T follicular helper cell (primary cell): ENCODE measurements at places on chromosomes 6 and 20.

GRCh38 chr6:136037876-136038460, 186.5 kb downstream of the PDE7B start:
- DNase-seq, result no peak

GRCh38 chr20:47315339-47316056, 41.0 kb downstream of the ZMYND8 start:
- DNase-seq, result no peak

DNA sequence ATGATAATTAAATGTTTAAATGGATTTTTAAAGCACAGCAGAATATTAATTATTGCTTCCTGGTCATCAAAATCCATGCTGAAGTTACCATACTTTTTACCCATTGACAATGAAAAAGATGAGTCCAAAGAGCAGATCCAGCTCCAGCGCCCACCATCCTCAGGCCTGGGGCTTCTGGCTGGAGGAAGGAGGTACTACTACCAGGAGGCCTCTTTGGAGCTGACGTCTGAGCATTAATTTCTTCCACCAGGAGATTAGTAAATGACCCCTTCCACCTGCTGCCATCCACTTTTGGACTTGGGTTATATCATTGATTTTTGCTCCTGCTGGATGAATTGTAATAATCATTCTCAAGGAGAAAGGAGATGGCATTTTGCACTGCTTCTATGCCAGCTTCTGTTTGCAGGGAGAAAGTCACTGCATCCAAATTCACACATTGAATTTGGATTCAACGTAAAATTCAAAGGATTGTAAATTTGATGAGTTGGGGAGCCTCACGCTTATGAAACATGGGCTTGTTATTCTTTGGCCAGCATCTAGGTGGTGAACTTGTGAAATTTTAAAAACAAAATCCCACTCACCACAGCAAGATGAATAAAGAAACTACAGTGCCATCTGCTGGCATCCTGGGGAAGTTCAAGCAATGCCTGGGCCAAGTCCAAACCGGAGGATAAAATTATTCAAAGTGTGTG, 121.8 kb downstream of the SASH1 start:
- DNase-seq, result peak; percentile 8

GRCh38 chr6:143064271-143064670, 3.6 kb downstream of the AIG1 start:
- no peak for DNase-seq

DNA sequence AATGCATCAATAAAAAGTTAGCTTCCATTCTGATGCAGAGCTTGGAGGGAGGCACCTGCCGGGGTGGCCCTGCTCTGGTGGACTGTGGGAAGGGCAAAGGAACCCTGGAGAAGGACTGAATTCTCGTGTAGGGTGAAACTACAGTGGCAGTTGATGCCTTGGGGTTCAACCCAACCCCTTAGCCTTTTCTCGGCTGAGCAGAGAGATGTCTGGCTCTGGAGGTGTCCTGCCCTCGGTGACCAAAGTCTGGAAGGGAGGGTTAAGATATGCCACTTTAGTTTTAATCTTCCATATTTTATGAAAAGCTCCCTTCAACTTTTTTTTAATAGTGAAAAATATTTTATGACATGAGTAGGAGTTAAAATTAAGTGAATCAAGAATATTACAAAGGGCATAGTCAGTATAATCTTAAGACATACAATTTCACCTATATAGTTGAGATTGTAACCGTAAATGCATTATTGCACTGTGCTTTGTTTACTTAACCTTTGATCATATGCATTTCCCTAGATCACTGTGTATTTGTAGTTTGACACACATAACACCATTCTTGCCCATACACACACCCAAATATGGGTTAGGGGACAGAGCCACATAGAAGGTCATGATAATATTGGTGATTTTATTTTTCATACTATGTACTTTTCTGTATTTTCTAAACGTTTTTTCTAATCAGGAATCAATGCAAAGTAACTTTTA, 179.6 kb downstream of the MCHR2 start:
- DNase-seq, result no peak

DNA sequence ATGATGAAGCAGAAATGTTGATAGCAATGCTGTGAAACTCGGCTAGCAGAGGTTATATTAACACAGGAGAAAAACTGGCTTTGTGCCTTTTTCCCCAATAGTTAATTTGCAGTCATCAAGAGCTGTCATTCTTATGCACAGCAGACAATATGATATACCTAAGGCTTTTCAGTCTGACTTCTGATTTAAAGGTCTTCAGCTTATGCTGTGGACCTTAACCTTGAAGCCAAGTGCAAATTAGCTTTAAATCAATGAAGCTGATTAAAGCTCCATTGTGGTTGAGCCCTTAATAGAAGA, 171.6 kb upstream of the ID4 start:
- no peak for DNase-seq

GRCh38 chr6:42159431-42160024, 13.6 kb upstream of the GUCA1A start:
- DNase-seq, result no peak

- DNase-seq, result no peak
Observed at GRCh38 chr6:1399085-1399780, 9.9 kb downstream of the FOXF2 start.

DNA sequence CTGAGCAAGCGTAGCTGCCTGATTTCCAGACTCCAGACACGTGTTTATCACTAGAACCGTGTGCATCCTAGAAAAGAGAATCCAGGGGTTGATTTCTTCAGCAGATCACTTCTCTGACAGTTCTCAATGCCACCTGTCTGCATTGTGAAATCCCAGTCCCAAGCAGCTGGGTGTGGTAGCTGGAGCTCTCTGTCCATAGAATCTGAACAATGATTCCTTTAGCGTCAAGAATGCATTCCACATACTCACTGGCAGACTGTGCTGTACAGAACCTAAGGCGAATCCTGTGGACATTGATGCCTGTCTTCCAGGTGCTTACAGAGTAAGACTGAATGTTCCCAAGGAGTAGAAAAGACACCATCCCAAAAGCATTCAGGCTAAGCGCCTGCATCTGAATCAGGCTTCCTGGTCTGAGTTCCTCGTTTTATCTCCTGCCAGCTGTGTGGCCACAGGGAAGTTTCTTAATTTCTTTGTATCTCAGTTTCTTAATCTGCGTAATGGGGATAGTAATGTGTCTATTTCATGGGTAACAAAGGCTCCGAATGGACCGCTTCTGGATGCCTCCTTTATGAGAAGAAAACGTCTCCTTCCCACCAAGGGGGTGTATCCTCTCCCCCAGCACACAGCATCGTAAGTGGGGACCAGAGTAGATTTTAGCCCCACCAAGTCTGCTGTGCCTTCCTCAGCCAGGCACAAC, 10.4 kb upstream of the TRAF3IP2 start:
- no peak for DNase-seq

DNA sequence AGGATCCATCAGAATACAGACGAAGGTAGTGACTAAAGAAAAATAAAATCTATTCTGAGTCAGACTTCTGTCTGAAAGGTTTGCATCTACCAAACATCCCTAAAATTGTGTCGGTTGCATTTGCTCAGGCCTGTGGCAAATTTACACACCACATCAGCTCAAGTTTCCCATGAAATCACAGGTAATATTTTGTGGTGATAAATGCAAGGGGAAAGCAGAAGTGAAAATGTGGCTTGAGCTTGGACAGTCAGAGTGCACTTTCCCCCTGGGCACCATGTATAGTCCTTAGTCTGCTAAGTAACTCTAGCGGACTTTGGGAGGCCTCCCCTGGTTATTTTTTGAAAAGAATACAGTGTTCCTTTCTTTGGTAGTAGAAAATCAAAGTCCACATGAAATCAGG, 159.1 kb downstream of the PKHD1 start:
- DNase-seq, result no peak

DNA sequence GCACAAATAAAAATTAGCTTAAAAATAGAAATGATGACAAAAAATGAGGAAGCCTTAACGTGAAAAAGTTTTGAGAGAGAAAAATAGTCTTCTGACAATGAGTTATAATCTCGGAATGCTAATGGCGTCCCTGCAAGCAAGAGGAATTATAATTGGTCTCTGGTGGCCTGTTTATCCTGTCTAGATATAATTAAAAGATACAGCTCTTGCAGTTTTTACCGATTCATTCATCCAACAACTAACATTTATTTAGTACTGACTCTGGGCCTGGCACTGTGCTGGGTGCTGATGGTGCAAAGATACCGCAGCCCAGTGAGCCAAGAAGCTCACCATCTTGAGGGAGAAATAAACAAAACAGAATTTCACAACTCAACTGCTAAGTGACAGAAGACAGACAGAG, 31.6 kb upstream of the ANKRD60 start:
- DNase-seq, result no peak

GRCh38 chr20:54067606-54068174, 2.7 kb downstream of the BCAS1 start:
- DNase-seq, result no peak

- DNase-seq, result no peak
Observed at GRCh38 chr6:96153775-96154174, 138.0 kb downstream of the FUT9 start.

GRCh38 chr6:104623052-104623690, 236.5 kb downstream of the HACE1 start:
- no peak for DNase-seq

- peak; percentile 34 for DNase-seq
Observed at GRCh38 chr6:156779206-156780094, 2.3 kb downstream of the ARID1B start.

DNA sequence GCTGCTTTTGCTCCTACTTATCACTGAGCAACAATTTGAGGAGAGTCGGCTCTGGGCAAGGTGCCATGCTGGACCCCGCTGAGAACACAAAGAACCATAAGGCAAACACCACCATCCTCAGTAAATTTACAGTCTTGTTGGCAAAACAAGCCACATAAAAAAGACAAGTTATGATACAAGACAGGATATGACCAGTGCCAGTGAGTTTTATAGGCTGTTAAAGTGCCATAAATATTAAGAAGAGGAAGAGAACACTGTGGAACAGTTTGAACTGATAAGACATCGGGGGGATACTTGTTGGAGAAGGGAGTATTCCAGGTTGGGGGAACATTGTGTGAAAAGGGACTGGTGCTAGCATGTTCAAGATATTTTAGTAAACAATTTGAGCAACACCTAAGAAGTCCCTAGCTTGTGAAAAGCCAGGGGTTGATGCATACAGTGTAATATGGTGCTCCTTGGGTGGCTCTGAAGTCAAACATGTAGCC, 25.3 kb upstream of the RIPOR2 start:
- DNase-seq, result no peak

DNA sequence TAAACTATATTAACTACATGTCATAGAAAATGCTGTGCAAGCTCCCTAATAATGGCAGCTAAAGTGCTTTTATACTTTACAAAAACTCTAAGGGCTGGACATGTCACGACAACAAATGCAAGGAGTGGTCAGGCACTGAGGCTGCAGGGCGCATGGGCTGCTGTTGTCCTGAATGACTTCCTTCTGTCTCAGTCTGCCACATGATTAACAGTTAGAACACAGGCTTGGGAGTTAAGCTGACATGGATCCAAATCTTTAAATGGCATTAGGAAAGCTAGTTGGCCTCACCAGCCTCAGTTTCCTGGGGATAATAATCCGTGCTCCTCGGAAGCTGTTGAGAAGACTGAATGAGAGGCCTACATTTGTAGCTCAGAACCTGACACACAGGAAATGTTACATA, 57.4 kb downstream of the PREP start:
- DNase-seq, result no peak

GRCh38 chr6:579339-579738, 77.6 kb downstream of the HUS1B start:
- DNase-seq, result no peak

DNA sequence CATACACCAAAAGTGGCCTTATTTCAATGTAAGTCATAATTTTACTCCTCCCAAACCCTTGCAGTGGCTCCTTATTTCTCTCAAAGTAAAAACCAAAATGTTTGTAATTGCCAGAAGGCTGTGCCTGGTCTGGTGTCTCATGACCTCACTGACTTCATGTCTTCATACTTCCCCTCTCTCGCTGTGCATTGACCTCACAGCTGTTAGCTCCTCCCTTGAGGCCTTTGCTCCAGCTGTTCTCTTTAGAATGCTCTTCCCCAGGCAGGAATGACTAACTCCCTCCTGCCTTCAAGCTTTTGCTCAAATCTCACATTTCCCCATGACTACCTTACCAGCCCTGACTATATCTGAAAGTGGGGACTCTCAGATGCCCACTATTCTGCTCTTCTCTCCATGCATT, 83.3 kb downstream of the MTFR2 start:
- DNase-seq, result no peak

GRCh38 chr20:61486198-61486597, 234.1 kb downstream of the CDH4 start:
- DNase-seq, result no peak

DNA sequence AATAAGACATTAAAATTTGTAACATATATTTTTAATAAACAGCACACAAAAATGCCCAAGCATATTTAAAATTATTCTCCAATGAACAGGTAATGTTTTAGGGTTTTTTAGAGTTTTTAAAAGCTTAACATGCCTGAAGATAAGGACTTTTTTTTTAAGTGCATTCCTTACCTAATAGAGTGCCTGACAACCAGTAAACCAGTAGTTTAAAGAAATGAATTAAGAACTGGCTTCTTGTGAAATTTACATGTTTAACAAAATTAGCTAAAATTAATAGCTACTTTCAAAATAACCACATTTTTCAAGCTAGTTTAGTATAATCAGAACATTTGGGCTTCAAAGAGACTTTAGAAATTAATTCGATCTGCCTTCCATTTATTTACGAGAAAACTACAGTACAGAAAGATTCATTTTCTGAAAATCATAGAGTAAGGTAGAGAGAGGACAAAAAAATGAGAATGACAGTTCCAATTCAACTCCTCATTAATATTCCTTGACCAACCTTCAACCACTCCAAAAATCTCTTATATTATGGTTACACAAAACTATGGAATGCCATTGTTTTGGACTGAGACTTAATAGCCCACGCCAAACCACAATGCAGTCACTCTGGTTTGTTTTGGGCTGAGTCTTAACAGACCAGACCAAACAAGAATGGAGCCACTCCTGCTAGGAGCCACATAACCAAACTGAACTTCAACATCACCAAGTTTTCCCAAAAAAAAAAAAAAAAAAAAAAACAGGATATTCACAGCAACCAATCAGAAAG, 5.7 kb upstream of the PLN start:
- no peak for DNase-seq

DNA sequence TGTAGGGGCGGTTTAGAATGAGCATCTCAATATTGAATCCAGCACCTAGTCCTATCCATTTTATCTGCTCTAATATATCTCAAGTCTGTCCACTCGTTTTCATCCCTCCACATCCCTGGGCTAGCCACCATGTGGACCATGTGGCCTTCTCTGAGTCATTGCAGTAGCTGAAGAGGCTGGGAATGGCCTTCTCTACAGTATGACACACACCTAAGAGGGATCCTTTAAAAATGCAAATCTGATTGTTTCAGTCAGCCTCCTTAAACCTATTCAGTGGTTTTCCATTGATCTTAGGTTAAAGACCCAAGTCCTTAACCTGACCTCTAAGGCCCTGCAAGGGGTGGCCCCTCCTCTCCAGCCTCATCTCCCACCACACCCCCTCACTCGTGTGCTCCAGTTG, 9.4 kb downstream of the RING1 start:
- DNase-seq, result no peak

DNA sequence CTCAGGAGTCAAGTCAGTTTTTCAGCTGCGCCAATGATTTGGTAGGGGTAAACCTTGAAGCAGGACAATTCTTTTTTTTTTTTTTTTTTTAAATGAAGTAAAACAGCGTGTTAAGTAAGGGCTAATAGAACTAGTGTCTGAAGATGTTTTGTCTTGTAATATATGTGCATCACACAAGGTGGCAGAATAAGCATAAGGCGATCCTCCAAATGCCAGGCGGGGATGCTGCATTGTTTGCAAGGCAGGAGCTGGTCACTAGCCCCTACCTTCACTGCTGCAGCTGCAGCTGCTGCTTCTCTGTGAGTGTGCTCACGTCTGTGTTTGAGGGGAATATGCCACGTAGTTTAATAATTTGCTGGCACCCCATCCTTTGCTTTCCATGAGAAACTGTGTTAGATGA, 272.7 kb upstream of the MAP3K7 start:
- DNase-seq, result no peak
